ENCODE measurements at places on chromosomes 1 and 21.
A peak's percentile ranks its signal among the peaks of the same experiment; 100 is the strongest.

DNA sequence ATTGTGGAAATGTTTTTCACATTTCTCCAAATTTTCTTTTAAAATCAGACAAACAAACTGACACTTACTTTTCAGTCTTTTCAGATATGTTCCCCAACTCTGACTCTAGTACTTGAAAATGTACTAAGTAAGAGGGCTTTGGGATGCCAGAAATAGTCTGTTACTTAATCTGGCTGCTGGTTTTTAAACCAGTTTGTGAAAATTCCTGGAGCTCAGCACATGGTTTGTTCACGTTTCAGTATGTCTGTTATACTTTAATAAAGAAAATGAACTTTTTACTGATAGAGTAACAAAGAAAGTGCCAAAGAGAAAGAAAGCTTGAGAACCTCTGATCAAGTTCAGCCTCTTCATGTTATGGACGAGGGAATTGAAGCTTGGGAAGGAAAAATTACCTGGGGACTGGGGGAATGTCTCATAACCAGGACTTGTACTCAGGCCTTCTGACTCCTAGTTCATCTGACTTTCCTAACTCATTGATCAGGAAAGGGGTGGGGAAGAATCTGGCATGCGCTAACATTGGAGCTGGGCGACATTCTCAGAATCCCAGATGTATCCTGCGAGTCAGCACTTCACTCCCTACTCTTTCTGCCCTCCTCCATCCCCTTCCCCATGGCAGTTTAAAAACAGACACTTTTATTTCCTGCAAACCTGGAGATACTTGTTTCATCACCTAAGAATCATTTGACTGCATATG, 30.8 kb upstream of the DNAJC6 start:
- no peaks in the 10 kb centered on the region for H3K27me3 ChIP-seq
- no peaks in the 10 kb centered on the region for H3K36me3 ChIP-seq
- H3K4me3 ChIP-seq, result no peak overlapping the region
- H3K4me1 ChIP-seq, result no peaks in the 10 kb centered on the region

DNA sequence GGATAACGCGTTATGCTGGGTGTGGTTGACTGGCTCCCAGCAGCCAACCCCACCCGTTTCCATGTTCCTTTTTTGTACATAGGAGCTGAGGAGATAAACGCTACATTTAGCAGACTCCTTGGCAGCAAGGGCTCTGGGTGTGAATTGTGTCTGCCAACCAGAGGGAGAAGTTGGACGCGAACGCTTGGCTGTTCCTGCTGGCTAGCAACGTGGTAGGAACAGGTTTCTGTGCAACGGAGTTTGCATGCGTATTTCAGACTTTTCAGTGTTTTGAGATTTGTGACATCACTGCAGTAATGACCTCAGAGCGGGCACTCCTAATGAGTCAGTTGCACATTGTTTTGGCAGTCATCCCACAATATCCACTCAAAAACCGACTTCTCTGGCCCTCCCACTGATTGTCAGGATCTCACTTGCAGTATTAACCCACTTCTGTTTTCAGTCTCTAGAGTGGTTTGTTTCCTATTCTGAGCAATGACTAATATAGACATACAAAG, 98.7 kb upstream of the RGS1 start:
- H3K4me3 ChIP-seq, result no peak overlapping the region
- H3K4me1 ChIP-seq, result no peaks in the 10 kb centered on the region
- H3K27me3 ChIP-seq, result no peaks in the 10 kb centered on the region

DNA sequence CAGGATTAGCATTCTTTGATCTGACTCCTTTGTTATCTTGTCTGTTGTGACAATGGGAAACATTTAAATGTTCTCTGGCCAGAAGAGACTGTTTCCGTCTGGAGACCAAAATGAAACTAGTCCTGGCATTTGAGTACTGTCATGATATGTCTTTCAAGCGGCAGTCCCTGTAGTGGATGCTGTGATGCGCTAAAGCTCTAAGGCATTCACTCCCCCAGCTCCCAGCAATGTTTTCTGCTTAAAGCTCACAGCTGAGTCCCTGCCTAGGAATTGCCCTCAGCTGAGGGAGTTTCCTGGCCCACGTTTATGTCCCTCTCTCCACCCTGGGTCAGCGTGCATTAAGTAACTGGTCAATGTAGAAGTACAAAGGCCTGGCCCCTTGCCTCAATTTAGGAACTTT, 109.4 kb downstream of the UCHL5 start:
- H3K4me3 ChIP-seq, result no peak overlapping the region
- no peak overlapping the region for H3K27ac ChIP-seq
- no peaks in the 10 kb centered on the region for H3K27me3 ChIP-seq
- H3K4me1 ChIP-seq, result no peaks in the 10 kb centered on the region
- H3K36me3 ChIP-seq, result no peaks in the 10 kb centered on the region
- no peak for DNase-seq

DNA sequence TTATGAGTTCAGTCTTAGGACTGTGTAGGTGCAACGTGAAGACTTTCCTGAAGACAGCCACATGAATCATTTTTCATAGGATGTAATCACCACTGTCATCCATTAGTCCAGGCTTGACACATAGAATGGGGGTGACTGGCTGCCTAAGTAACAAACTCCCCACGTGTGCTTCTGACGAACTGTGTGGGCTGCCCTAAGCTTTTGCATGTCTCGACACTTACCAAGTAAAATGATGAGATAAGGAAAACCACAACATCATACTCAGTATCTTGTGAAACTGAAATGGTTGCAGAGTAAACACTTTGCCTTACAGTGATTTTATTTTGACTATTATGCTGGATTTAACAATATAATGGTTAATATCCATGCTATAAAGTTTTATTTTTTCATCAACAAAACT, 19.5 kb downstream of the ERG start:
- H3K4me1 ChIP-seq, result no peaks in the 10 kb centered on the region
- peaks cover 6% of the 10 kb centered on the region for H3K27me3 ChIP-seq
- H3K36me3 ChIP-seq, result no peaks in the 10 kb centered on the region
- H3K4me3 ChIP-seq, result no peak overlapping the region
- H3K27ac ChIP-seq, result no peak overlapping the region

DNA sequence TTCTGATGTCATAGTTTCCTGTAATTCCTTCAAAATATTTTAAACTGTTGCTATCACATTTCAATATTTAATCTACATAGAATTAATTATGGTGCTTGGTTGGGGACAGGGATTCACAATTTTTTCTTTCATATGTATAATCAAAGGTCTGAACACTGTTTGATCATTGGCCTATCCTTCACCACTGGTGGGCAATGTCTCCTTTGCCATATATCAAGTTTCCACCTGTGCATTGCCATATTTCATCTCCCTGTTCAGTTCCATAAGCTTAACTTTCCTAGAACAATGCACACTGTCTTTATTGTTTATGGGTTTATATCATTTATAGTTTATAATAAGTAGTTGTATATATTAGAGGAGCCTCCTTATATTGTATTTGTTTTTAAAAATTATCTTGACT, 374.9 kb upstream of the PTBP2 start:
- H3K27ac ChIP-seq, result no peak overlapping the region
- no peak for DNase-seq
- no peaks in the 10 kb centered on the region for H3K27me3 ChIP-seq
- H3K4me1 ChIP-seq, result no peaks in the 10 kb centered on the region

- H3K4me1 ChIP-seq, result peaks cover 68% of the 10 kb centered on the region
- no peak for DNase-seq
- peak overlapping the region; percentile 74 for H3K27ac ChIP-seq
- no peak overlapping the region for H3K4me3 ChIP-seq
- H3K36me3 ChIP-seq, result no peaks in the 10 kb centered on the region
- H3K27me3 ChIP-seq, result no peaks in the 10 kb centered on the region
These were observed 14.5 kb upstream of the TNFRSF1B start for GRCh38 chr1:12152113-12152891.

- DNase-seq, result no peak
- H3K4me1 ChIP-seq, result no peaks in the 10 kb centered on the region
- H3K27ac ChIP-seq, result no peak overlapping the region
- no peak overlapping the region for H3K4me3 ChIP-seq
- no peaks in the 10 kb centered on the region for H3K36me3 ChIP-seq
These were observed 1.8 kb upstream of the KCNJ15 start for GRCh38 chr21:38254970-38255369.

- peaks cover 29% of the 10 kb centered on the region for H3K4me1 ChIP-seq
- no peaks in the 10 kb centered on the region for H3K27me3 ChIP-seq
- peak overlapping the region; percentile 99 for H3K27ac ChIP-seq
- H3K36me3 ChIP-seq, result no peaks in the 10 kb centered on the region
These were observed 1.3 kb upstream of the LYST start for GRCh38 chr1:235867903-235868469.

- H3K4me3 ChIP-seq, result no peak overlapping the region
- no peaks in the 10 kb centered on the region for H3K27me3 ChIP-seq
- DNase-seq, result no peak
These were observed 3.5 kb upstream of the LGR6 start for GRCh38 chr1:202189918-202190715.

GRCh38 chr1:42756956-42757891, 9.6 kb downstream of the P3H1 start:
- H3K4me3 ChIP-seq, result no peak overlapping the region
- peaks cover 72% of the 10 kb centered on the region for H3K36me3 ChIP-seq
- no peaks in the 10 kb centered on the region for H3K4me1 ChIP-seq

DNA sequence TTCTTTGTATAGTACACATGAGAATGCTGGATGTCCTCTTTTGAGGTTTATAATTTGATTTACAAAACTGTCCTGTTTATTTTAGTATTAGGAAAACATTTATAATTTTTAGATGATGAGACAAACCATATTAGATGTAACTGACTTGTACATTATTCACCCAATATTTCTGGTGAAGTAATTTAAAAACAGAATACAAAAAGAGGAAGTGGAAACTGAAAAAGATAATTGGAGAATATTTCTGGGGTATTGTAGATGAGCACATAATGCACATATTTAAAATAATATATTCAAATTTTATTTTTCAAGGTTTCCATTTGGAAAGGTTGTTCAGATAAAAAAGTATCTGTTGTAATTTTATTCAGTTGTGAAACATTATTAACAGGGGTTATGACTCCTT, 40.7 kb downstream of the XPR1 start:
- no peaks in the 10 kb centered on the region for H3K27me3 ChIP-seq
- H3K27ac ChIP-seq, result no peak overlapping the region
- DNase-seq, result no peak
- no peaks in the 10 kb centered on the region for H3K4me1 ChIP-seq
- H3K36me3 ChIP-seq, result no peaks in the 10 kb centered on the region

DNA sequence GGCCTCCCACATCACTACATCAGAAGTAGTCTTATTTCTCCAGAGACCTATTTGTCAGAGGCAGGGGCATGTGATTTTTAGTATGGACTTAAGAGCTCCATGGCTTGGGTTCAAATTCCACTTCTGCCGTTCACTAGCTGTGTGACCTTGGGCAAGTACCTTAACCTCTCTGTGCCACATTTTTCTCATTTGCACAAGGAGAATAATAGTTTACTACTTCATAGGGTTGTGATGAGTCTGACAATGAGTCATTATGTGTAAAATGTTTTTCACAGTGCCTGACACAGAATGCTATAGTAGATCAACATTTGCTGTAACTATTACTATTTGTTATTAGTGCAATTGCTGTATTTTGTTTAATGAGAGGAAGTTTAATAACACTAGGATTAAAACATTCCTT, 200.6 kb downstream of the PRDM2 start:
- no peaks in the 10 kb centered on the region for H3K27me3 ChIP-seq
- H3K4me1 ChIP-seq, result no peaks in the 10 kb centered on the region
- no peak overlapping the region for H3K4me3 ChIP-seq
- no peaks in the 10 kb centered on the region for H3K36me3 ChIP-seq
- H3K27ac ChIP-seq, result no peak overlapping the region

Measured in naive thymus-derived CD4-positive, alpha-beta T cell (primary cell).